ENCODE measurements at places on chromosomes 2 and 18. TPM values are rescaled to one million over a fixed set of nuclear protein-coding genes. Genes with fewer than 3 reads are reported as not detected.

Gene MYO7B
- 2.7 TPM for total RNA-seq

Gene SLC4A5
- 0.60 TPM for total RNA-seq

- H3K4me1 ChIP-seq = no peaks in the 10 kb centered on the region
- no peak overlapping the region for H3K27ac ChIP-seq
- peaks cover 40% of the 10 kb centered on the region for H3K36me3 ChIP-seq
- H3K4me3 ChIP-seq = no peak overlapping the region
- no peak for DNase-seq
- H3K27me3 ChIP-seq = no peaks in the 10 kb centered on the region
These were observed 66.0 kb downstream of the KCTD18 start for GRCh38 chr2:200443916-200444315.

Gene EFHD1
- total RNA-seq = 10.8 TPM

DNA sequence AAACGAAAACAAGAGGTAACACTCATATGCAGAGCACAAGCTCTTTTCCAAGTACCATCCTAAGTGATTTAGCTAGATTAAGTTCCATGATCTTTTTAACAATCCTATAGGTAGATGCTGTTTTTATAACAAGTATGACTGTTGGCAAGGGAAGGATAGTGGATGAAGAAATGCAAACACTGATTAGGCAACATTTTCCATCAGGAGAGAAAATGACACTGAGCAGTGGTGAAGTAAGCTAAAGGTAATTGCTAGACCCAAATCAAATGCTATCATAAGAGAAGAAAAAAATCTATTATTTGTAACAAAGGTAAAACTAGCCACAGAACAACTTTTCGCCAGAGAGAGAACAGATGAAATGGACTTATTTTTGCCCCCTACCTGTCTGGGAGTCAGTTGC, 34.3 kb upstream of the BARD1 start:
- no peaks in the 10 kb centered on the region for H3K36me3 ChIP-seq
- no peak overlapping the region for H3K27ac ChIP-seq
- H3K4me1 ChIP-seq = no peaks in the 10 kb centered on the region
- no peak for DNase-seq

DNA sequence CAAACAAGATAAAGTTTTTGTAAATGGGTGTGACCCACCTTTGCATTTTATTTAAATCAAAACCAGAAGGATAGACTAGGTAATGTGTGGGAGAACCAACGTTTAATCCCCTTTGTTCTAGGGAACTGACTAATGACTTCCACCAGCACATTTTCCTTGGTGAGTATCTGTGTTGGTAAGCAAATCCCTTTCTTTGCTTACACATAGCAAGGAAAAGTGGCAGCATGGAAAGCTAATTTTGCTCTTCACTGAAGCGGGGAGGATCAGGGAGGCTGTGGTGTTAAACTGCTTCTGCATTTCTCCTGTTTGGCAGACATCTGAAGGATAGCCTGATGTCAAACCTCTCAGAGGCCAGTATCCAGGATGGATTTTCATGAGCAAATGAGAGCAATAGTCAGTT, 331.1 kb downstream of the PTPRM start:
- H3K36me3 ChIP-seq = no peaks in the 10 kb centered on the region
- no peak overlapping the region for H3K27ac ChIP-seq
- no peak overlapping the region for H3K4me3 ChIP-seq
- no peaks in the 10 kb centered on the region for H3K4me1 ChIP-seq
- no peak for DNase-seq
